ENCODE measurements at places on chromosomes 2 and 18.

- DNase-seq, result no peak
Observed at GRCh38 chr2:172308253-172308935, 119.0 kb upstream of the ITGA6 start.

GRCh38 chr18:64679121-64679520 lies 530.2 kb upstream of the LINC00305 start:
- DNase-seq, result no peak

DNA sequence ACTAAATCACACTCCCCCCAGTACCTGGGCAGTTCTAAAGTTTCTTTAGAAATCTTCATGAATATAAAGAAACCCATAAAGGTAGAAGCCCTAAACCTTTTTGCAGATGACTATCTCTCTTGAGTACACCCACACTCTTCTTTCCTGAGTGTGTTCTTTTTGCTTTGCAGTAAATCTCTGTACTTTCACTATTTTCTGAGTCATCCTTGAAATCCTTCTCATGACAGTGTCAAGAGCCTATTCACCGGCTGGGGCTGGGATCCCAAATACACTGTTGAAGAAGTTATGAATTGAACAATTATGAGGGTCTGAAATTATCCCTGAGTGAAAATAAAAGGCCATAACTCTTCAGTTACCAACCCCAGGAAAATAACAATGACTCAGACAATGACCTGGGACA lies 133.9 kb upstream of the CCDC195 start:
- DNase-seq, result no peak

GRCh38 chr2:118665784-118666529 lies 181.5 kb downstream of the EN1 start:
- no peak for DNase-seq

DNA sequence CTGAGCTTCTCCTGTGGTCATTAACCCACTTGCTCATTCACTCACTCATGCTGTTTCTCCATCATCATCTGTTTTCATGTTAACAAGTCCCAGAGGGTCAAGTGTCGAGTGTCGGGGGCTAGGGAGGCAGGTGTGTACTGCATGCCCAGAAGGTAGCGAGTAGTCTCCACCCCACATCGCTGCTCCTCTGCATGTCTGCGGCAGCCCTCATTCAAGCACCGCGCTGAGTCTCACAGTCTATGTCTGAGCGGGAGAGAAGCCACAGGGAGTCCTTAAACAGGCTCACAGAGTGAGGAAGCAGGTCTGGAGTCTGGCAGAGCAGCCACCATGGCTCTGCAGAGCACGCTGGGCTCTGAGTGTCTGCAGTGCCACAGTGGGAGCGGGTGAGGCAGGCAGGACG lies 121.3 kb upstream of the IL1R2 start:
- DNase-seq, result no peak

DNA sequence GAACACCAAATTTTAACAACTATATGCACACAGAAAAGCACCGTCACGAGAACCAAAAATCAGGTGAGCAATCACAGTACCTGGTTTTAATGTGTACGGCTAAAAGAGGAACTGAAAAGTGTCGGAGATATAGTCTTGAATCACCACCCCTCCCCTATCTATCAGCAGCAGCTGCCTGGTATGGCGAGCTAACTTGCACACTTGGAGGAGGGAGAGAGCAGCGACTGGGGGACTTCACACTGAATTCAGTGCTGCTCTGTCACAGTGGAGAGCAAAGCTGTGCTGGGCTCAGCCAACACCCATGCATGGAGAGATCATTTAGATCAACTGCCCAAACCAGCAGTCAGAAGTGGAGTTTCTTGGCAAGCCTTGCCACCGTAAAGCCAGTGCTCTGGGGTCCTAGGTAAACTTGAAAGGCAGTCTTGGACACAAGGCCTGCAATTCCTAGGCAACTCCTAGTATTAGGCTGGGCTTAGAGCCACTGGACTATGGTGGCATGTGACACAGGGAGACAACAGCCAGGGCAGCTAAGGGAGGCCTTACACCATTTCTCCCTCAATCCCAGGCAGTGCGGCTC lies 89.2 kb upstream of the CD226 start:
- DNase-seq, result peak; percentile 4

DNA sequence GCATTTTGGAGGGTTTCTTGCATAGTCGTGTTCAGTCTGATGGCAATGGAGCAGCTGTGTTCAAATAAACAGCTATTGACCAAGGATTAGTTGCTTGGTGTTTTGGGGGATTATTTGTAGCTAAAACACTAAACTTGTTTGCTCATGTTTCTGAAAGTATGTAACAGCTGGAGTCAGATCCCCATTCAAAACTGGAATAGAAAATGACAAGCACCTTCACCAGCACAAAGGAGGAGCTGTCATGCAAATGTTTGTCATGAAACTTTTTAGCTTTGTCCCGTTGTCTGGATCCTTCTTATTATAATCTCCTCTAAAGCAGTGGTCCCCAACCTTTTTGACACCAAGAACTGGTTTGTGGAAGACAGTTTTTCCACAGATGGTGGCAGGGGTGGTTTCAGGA lies 96.9 kb upstream of the ZNF236 start:
- no peak for DNase-seq

DNA sequence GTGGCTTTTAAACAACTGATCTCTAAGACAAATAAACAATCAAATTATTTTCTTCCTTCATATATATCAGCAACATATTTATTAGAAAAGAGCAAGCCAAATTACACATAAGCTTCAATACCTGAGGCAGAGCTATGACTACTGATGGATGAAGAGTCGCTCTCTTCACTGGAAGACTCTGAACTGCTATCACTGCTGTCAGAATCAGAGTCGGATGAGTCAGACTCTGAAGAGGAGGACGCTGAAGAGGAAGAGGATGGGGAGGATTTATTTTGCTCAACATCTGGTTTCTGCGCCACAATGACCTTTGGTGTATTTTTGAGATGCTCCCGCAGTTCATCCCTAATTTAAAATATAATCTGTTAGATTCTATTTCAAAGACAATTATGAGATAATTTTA lies 56.7 kb downstream of the CWC22 start:
- DNase-seq, result no peak

GRCh38 chr2:151634736-151635467 lies 99.4 kb downstream of the NEB start:
- DNase-seq, result no peak

GRCh38 chr18:72086421-72086820 lies 457.7 kb downstream of the CBLN2 start:
- peak; percentile 33 for DNase-seq

- DNase-seq, result no peak
Observed at GRCh38 chr18:51998711-51999110, 341.3 kb upstream of the DCC start.

Data from hippocampal formation (tissue), 2 donors.